ENCODE measurements at places on chromosomes 12 and 14.

DNA sequence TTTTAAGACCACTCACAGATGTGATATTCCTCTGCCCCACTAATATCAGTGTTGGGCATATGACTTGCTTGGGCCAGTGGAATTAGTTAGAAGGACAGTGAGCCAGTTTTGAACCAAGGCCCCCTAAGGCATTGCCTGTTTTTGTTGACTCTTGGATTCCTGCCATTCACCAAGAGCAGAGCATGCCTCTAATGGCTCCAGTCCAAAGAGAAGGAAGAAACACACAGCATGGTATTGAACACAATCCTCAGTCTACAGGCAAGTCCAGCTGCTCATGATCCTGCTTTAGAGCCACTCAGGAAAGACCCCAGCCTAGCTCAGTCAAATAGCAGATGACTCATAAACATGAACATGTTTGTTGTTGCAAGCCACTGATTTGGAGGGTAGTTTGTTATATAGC lies 1201.5 kb downstream of the BCL11B start:
- DNase-seq: no peak

DNA sequence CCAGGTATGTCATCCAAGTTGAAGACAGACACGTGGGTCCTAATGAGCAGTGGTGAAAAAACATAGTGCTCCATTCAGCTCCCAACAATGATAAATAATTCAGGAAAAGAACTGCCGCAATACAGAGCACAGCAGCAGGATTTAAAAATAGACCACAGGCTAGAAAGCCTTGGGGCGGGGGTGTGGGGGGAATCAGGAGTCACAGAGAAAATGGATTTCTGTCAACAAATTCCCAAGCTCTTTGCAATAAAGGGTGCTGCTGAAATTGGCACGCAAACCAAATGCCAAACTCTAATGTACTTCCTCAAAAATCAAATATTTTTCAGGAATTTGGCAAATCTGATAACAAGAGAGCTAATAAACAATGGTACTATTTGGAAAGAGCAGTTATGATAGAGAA lies 58.6 kb downstream of the R3HDM2 start:
- no peak for DNase-seq

- no peak for DNase-seq
Observed at GRCh38 chr14:54446161-54446693, 5.1 kb upstream of the CNIH1 start.

DNA sequence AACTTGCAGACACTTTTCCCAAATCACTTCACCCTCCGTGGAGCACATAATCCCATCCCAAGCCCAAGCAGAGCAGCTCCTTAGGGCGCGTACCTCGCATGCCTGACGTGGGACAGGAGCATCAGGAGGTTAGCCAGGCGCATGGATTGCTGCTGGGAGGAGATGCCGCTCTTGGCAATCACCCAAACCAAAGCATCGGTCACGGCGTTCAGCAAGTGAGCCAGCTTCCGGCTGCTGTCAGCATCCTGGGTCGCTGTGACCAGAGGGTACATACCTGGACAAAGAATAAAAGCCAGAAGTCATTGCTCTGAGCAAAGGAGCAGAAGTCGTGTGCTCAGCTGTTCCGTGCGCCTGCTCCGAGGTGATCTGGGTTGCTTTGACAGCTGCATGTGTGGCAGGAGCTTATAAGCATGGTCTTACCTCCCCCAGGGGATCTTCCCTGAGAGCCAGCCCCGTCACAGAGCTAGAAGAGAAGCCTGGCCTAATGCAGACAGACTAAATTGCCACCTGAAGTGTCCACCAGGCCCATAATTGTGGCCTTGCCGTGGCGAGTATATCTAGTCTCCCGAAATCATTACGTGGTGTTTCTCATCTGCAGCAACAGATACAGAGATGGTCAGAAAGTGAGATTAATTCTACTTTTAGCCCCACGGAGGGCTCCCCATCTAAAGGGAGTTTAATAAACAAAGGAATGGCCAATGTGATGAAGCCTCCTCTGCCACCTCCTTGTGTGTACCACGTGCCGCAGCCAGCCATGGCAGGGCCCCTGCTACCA lies 59.1 kb downstream of the ESR2 start:
- no peak for DNase-seq

DNA sequence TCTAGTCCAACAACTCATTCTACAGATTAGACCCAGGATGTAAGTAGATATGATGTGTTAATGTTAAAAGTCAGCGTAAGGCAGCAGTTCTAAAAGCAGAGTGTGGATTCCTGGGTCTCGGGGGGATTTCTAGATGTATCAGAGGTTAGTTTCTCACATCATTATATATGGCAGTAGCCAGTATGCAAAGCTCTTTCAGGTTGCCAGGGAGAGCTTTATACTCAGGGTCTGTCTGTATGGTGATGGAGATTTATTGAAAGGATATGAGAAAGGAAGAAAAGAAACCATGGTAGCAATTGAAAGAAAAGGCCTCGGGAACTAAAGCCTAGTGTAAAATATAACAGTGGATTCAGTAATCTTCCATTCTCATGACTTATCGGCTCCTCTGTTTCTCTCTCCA lies 26.2 kb upstream of the PAWR start:
- DNase-seq: no peak

- DNase-seq: no peak
Observed at GRCh38 chr12:97645726-97646125, 183.1 kb downstream of the RMST start.

DNA sequence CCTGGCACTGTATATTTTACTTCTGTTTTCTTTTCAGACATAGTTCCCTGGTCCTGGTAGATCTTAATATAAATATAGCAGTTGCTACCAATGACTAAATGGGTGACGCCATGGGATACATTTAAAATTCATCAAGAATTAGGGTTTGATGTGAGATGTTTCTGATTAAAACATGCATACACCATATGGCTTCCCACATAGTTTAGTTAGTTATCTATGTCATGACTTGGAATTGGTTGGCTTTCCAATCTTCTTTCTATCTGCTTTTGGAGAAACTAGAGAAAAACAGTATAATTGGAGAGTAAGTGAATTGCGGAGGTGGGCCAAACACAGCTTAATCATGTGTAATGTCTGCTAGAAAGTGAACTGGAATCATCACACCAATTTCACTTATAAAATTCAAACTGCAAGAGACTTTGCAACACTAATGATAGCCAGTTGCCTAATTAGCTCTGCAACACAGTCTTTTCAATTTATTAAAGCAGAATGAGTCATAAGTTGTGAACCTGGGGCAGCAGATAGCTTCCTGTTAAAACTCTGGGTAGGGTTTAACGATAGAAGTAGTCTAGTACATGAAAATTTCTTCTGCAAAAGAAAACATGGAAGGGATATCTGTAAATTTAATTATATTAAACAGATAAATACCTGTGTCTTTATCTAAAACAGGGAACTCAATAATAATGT lies 295.2 kb downstream of the SLC16A7 start:
- no peak for DNase-seq
